ENCODE measurements at places on chromosomes 1 and 21.

DNA sequence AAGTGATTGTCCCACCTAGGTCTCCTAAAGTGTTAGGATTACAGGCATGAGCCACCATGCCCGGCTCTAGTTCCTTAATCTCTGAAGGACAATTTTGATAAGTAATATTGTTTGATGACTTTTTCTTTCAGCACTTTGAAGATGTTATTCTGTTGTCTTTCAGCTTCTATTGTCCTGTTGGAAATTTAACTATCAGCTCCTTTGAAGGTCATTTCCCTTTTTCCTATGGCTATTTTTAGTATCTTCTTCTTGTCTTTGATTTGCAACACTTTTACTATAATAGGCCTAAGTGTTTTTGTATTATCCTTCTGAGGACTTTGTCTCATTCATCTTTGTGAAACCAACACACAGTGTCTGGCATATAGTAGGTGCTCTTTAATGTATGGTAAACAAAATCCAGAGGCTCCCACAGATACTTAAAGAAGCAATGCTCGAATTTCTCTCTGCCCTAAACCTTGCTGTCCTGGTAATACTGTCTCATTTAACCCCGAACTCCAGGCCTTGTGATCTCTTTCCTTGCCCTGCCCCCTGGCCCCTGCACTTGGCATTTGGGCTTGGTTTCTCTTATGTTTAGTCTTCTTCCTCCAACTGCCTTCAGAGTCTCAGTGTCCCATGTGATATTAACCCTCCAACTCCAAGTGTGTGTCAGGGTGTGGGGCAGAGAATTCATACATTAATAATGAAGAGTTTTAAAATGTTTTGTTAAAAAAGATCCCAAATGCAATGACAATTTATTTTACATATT is 19.0 kb upstream of the AGO1 start:
- no peak for DNase-seq

DNA sequence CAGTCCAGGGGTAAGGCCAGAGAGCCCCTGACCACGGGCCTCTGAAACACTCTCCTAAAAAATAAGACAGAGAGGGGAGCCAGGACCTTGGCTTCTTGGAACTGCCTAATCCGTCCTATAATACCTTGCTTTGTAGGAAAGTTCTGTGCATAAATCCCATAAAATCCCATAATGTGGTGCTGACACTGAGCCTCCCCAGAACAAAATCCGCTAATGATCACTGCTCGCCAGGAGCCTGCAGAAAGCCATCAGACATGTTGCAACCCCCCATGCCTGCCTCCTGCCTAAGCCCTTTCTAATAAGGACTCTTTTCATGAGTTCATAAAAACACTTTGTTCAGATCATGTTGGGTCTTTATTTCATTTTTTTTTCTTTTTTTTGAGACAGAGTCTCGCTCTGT is 9.3 kb upstream of the DHRS3 start:
- DNase-seq, result no peak

GRCh38 chr21:44272284-44272858 is 10.7 kb upstream of the DNMT3L start:
- no peak for DNase-seq

GRCh38 chr21:42696501-42697040 is 43.1 kb downstream of the PDE9A start:
- no peak for DNase-seq

GRCh38 chr1:237754627-237755026 is 136.1 kb downstream of the ZP4 start:
- DNase-seq, result no peak

- DNase-seq, result peak; percentile 32
Measured at GRCh38 chr1:204520834-204521709, 4.9 kb downstream of the MDM4 start.

GRCh38 chr1:213852107-213852506 is 135.7 kb upstream of the PROX1 start:
- DNase-seq, result no peak

- no peak for DNase-seq
Measured at GRCh38 chr1:47650205-47650604, 212.4 kb downstream of the FOXD2 start.

GRCh38 chr1:10631811-10632593 is 157.3 kb downstream of the PEX14 start:
- no peak for DNase-seq

DNA sequence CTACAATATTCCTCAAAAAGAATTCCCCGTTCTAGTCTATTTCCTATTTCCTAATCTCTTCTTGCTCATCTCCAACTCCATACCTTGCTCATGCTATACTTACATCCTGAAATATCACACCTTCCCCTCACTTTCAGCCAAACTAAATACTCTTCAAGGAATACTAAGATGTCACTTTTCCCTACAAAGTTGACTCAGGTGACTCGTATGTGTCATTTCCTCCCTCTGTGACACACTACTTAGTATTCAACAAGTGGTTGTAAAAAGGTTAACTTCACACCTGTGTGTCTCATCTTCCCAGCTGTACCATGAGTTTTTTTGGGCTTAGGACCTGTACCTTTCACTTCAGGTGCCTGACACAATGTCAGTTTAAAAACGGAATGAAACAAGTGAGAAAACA is 81.9 kb upstream of the LBR start:
- DNase-seq, result no peak

DNA sequence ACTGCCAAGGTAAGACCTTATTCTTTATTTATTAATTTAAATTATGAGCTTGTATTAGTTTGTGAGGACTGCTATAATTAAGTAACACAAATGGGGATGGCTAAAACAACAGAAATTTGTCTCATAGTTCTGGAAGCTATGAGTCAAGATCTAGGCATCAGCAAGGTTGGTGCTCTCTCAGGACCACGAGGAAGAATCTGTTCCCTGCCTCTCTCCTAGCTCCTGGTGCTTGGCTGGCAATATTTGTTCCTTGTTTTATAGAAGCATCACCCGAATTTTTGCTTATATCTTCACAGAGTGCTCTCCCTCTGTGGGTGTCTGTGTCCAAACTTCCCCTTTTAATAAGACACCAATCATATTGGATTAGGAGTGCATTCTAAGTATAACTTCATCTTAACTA is 41.4 kb upstream of the CCDC190 start:
- DNase-seq, result no peak

DNA sequence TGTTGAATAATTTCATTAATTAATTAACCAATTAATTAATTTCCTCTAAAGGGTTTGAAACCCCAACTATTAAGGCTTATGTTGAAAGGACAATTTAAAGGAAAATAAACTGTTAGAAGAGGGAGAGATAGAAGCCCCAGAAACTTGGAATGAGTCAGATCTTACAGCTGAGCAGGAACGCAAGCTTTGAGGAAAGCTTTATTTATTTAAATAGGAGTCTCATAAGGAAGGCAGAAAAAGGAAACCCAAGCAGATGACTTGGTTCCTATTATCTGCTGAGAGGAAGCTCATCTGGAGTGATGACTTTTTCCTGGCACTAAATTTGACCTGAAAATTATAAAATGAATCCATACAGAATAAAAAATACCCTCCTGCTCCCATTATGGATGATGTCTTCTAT is 105.1 kb downstream of the ROR1 start:
- no peak for DNase-seq

DNA sequence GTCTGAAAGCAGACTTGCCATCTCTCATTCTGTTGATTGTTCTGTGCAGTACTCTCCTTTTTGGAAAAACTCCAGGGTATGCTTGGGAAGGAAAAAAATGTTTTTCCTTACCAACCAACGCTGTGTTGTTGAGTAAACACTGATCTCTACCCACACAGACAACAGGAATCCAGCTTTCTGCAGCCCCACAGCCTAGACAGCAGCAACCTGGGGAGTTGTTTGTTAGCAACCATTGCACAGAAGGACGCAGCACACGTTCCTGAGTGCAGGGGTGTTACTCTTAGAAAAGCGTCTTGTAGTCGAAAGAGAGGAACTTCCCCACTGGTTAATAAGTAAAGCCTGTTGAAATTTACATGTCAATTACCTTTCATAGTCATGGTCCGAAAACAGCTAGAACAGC is 56.6 kb downstream of the SMYD2 start:
- DNase-seq, result no peak

GRCh38 chr1:245383396-245384330 is 228.9 kb downstream of the KIF26B start:
- no peak for DNase-seq

DNA sequence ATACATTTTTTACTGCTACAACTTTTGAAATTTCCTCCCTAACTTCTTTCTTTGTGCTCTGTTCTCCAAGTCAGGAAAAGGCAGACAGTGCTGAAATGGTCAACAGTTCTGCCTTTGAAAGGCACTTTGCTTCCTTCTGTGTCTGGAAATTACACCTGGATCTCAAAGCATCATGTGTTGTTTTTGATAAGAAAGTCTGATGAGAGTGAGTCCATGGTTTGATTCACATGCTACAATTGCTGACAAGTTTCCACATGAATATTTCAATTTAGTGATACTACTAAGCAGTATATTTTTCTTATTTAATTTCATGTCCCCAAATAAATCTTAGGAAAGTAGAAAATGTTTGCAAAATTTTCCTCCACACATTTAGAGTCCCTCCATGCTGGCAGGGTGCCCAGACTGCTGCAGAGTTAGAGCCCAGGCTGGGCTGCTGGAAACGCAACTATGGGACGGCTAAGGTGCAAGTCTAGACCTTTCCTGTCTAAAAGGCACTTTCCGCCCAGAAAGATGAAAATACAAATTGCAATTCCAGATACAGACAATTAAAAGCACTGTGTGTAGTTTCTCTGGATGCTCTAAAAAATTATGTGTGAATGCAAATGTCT is 96.6 kb upstream of the RUNX1 start:
- no peak for DNase-seq

DNA sequence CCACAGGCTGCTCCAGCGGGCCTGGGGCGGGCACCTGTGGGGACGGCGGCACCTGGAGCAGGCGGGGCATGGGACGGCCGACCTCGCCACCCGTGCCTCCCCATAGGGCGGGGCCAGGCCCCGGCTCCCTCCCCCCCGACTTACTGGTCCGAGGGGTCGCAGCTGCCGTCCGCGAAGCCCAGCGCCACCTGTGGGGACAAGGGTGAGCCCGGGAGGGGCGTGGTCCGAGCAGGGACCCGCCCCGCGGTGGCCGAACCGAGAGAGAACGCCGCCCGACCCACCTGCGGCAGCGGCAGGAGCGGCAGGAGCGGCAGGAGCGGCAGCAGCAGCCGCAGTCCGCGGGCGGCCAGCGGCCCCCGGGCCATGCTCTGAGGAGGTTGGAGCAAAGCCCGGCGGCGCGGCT is at the start of gene TMEM52:
TMEM52 (minus strand) TSS at position 379 of the 403 bp plus-strand sequence; CDS start at position 365, 14 bp downstream.
- DNase-seq, result peak; percentile 17

DNA sequence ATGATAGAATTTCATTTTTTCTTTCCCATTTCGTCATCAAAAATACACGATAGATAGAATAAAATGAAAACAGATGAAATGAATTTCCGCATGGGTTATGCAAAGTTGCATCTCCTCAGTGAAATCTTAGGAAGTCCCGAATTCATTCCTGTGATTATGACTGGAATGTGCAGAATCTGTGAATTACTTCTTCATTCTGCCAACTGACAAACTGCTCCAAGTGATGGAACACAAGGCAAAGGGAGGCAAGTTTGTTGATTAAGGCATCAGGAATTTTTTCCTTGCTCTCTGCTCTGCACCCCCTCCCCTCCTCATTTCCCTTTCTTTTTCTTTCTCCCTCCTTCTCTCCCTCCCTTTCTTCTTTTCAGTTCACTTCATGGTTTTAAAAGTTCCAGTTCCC is 37.0 kb upstream of the ADGRL4 start:
- no peak for DNase-seq

DNA sequence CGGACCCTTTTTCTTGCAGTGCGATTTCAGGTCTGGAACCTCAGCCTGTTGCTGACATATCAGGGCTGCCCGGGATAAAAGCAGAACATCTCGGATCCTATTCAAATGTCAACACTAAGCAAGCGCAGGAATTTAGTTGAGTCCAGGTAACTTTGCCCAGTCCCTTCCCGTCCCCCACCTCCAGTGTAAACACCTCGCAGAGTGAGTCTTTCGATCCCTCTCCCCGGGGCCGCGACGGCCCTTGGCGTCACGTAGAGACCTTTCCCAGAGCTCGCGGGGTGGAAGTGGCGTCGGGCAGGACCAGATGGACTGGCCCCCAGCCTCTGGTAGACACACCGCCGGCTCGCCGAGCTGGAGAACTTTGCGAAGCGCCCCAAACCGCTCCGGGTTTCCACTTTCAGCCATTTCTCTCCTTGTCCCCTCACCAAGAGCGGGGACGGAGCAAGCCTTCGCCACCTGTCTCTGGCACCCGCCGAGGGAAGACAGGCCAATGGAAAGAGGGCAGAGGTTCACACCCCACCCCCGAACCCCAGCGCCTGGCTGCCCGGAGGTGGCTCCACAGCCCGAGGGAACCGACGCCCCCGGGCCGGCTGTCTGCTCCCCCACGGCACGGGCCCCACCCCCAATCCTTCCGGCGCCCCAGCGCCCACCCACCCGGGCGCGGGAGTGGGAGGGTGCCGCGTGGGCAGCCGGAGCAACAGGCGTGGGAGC is 570 bp downstream of the KCND3 start:
- DNase-seq, result no peak

DNA sequence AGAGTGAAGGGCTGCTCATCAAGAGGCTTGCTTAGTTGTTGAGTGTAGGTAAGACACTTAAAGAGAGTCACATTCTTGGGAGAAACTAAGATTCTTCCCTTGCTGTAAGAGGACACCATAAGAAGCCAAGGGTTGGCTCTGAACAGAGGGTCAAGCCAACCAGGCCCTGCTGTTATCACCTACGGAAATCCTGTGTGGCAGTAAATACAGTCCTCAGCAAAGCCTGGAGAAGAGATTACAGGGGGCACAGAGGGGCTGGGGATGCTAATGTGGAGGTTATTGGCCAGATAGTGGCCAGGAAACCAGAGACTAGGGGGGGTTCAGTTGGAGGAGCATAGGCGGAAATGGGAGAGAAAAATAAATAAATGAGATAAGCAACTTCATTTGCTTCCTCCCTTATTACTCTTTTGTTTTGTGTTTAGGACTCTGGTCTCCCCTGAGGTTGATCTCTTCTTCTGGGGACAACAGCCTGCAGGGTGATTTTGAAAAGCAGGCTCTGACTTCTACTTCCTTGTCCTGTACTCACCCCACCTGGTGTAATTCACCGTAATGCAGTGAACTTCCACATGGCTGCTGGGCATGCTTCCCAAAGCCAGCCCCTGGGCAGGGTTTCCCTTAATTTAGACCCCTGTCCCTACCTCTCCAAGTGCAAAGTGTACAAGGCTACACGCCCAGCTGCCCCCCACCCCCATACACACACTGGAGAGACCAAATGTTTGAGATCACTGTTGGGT is 40.9 kb downstream of the MTARC1 start:
- no peak for DNase-seq

DNA sequence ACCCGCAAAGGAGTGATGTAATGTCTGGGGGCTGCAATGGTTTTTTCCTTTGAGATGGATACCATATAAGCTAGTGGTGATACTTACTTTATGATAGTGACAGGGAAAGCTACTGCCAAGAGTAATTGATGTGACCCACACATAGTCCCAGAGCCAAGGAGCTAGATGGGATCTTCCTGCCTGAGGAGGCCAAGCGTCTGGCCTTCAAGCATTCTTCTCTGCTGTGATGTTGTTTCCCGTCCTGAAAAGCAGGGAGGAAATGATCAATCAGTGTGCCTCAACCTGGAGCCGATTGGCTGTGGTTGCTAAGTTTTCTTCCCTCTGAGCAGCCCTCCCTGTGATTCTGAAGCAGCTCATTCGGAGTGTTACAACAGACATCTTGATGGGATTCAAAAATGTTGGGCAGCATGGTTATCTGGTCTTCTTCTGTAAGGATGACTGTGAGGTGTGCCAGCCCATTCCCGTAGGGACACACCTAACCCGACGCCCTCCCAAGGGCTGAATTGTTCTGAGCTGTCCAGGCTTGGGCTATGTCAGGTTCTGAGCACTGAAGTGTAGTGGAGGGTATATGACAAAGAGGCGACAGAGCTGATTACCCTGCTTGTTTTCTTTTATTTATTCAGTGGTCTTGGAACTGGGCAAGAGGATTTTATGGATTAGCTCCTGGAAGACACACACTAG is 56.7 kb downstream of the UCK2 start:
- DNase-seq, result no peak

- no peak for DNase-seq
Measured at GRCh38 chr21:27212441-27212840, 245.6 kb upstream of the ADAMTS5 start.

All from stimulated activated CD4-positive, alpha-beta T cell treated with anti-CD3 and anti-CD28 coated beads, Interleukin-1b, Interleukin-23, amount 100 ng/mL, for 1 hour (primary cell).